ENCODE measurements at places on chromosomes 5 and 9.

- no peak for DNase-seq
Observed at GRCh38 chr5:172454358-172455086, at the start of gene SH3PXD2B. Gene SH3PXD2B, minus strand, starts transcription at chr5:172454525. Its CDS starts 173 bp downstream, at chr5:172454352.

- DNase-seq = no peak
Observed at GRCh38 chr9:125180876-125181275, 8.7 kb downstream of the PPP6C start.

- no peak for DNase-seq
Observed at GRCh38 chr9:12697719-12698118, 4.5 kb downstream of the TYRP1 start.

DNA sequence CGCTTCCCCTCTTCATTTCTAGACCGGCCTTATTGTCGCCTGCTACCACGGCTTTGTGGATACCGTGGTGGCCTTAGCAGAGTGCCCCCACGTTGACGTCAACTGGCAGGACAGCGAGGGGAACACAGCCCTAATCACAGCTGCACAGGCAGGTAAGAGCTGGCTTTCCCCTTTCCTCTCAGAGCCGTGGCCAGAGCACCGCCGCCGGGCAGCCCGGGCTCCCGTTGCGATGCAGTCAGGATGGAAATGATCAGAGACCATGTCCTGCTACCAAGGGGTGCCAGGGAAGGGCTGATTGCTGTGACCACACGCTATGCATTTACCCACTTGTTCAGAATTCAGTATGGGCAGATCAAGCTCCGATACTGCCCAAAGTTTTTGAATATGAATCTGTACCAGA lies 54.4 kb downstream of the ANKRD33B start:
- DNase-seq = no peak

GRCh38 chr5:111364992-111365391 lies 140.8 kb downstream of the CAMK4 start:
- peak; percentile 3 for DNase-seq

- no peak for DNase-seq
Observed at GRCh38 chr9:27183131-27183530, 74.1 kb downstream of the TEK start.

GRCh38 chr9:32258482-32258881 lies 126.0 kb upstream of the ACO1 start:
- DNase-seq = no peak

- DNase-seq = no peak
Observed at GRCh38 chr9:71145179-71145578, 23.8 kb upstream of the TRPM3 start.

DNA sequence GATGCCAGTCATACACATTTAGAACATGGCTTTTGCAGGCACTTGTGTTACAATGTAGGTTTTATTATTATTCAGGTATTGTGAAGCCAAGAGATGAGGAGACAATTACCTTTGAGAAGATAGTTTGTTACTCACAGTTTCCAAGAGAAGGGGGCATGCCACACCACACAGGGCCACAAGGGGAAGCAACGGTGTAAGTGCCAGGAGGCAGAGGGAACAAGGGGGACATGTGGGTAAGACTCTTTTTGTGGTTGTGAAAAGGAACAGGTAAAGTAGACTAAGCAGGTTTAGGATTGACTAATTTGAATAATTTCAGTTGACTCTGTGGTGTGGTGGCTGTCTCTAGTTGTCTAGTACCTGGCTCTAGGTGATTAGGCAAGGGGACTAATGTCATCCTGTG lies 191.2 kb downstream of the TRPM6 start:
- DNase-seq = no peak

DNA sequence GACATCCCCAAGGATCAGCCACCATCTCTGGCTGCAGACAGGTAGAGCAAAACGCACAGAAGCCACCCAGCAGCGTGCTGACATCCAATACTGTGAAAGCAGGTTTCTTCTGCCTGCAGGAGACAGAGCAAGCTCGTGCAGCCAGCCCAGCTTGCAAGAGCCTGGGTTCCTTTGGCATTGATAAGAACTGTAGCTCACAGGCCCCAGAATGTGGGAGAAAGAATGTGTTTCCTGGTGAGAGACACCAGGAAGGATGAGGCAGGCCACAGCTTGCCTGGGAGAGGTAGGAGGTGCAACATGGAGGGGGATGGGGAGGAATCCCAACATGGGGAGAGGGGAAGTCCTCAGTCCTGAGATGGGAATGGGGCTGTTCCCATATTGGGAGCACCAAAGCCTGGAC lies 34.0 kb upstream of the ARAP3 start:
- no peak for DNase-seq

DNA sequence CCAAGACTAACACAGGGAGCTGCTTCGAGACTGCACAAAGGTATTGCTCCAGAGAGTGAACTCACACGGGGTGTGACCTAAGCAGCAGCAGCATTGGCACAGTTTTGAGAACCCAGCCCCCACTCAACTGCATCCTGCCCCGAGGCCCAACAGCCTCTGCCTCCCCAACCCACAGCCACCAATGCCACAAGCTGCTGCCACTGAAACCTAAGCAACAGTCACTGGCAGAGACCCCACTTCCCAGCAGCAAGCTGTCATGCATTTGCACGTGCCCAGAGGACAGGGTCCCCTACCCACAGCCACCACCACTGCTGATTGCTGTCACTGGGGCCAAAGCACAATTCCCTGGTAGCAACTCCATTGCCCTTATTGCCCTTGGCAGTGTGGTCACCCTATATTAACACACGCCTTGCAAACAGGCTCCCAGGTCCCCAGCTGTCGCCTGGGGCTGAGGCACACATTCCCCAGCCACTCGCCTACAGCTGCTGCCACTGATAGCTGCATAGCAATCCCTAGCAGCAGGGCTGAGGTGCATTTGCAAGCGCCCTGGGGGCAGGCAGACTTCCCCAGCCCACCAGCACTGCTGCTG lies 141.0 kb downstream of the AGTPBP1 start:
- no peak for DNase-seq

- no peak for DNase-seq
Observed at GRCh38 chr5:63961598-63962161, 565 bp downstream of the HTR1A start.

DNA sequence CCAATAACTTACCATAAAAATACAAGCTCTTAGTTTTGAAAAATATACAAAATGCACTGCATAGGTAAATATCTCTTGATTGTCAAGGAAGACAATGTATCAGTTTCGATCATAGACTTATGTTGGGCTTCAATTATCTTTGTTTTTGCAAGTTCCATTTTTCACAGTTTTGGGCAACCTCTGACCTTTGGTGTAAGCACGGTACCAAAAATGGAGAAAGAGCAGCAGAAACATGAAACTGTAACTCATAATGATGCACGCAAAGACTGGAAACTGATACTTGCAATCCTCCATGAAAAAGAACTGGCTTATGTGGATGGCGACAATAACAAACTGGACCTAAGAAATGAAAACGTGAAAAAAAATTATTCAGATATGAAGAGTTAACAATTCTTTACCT lies 54.5 kb upstream of the DEPDC1B start:
- no peak for DNase-seq

- no peak for DNase-seq
Observed at GRCh38 chr9:93143830-93144530, 9.9 kb upstream of the NINJ1 start.

DNA sequence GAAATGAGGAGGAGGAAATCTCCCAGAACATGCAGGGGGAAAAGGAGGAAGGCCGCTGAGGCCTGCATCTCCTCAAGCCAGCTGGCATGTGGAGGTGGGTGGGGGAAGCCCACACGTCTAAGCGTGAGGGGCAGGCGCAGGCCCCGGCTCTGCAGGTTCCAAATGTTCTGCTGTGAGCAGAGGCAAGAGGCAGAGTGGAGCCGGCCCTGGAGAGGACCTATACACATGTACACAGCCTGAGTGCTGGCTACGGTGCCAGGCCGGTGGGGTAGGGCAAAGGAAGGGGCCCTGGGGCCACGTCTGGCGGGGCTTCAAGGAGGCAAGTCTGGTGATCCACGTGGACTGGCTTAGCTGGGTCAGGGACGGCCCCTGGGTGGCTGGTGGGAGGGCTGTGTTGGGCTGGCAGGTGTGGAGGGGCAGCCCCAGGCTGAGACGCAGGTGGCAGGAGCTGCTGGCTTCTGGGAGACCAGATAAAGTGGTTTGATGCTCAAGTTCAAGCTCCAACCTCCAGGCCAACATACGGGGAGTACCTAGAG lies 26.4 kb downstream of the LPCAT1 start:
- DNase-seq = no peak

DNA sequence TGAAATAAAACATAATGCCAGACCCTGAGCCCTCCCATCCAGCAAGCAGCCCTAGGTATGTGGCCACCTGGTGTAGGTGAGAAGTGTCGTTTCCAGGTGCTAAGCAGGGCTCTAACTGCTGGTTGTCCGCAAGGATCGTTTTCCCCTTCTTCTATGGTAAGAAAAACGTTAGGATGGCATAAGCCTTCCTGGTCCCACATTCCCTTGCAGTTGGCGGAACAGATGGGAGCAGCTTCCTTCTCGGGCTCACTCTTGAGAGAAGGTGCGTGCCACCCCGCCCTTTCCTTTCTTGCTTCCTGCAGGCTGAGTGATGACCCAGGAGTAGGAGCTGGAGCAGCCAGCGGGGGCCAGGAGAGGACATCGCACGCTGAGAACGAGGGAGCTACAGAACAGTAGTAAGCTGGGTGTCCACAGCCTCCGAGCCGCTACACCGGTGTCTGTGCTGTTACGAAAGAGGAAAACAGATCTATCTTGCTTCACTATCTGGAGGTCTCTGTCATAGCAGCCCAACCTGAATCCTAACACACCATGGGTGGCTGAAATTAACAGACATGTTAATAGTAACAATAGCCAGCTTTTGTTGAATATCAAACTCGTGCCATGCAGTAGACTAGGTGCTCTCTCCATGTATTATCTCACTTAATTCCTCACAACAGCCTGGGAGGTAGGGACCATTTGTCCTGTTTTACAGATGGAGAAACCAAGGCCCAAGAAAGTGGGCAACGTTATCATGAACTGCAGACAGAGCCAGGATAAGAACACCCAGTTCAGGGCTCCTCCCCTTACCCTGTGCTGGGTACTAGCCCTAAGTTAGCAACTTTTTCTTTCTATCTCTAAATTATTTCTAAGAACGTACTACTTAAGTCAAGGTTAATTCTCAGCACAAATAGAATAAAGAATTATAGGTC lies 139.8 kb downstream of the COL23A1 start:
- no peak for DNase-seq

GRCh38 chr5:138809391-138809790 lies 56.2 kb downstream of the CTNNA1 start:
- peak; percentile 34 for DNase-seq

DNA sequence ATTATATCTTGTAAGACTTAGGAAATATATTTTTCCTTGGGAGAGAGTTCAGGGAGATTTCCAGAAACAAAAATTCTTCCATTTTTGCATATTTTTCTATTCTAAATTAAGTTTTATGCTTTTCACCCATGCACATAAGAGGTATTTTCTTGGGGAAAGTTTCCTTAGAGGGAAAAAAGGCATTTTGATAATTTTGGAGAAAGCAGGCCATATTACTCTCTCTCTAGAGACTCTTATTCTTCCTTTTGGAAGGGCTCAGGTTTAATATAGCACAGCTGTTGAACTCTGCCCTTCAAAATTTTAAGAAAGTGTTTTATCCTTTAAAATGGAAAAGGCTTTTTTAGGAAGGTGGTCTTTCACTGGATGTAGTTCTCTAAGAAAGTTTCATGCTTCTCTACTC lies 8.0 kb downstream of the NDUFS4 start:
- DNase-seq = no peak

GRCh38 chr5:111453747-111454146 lies 58.6 kb downstream of the STARD4 start:
- peak; percentile 66 for DNase-seq

DNA sequence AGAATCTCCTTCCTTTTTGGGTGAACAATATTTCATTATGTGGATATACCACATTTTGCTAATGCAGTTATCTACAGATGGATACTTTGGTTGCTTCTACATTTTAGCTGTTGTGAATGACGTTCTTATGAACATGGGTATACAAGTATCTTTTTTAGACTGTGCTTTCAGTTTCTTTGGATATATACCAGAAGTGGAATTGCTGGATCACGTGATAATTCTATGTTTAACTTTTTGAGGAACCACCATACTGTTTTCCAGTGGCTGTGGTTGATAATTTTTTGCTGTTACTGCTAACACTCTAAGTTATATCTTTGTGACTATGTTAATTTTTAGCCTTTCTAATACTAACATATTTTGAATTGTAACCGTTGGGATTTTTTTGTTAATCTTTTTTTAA lies 12.5 kb downstream of the WDR70 start:
- no peak for DNase-seq

DNA sequence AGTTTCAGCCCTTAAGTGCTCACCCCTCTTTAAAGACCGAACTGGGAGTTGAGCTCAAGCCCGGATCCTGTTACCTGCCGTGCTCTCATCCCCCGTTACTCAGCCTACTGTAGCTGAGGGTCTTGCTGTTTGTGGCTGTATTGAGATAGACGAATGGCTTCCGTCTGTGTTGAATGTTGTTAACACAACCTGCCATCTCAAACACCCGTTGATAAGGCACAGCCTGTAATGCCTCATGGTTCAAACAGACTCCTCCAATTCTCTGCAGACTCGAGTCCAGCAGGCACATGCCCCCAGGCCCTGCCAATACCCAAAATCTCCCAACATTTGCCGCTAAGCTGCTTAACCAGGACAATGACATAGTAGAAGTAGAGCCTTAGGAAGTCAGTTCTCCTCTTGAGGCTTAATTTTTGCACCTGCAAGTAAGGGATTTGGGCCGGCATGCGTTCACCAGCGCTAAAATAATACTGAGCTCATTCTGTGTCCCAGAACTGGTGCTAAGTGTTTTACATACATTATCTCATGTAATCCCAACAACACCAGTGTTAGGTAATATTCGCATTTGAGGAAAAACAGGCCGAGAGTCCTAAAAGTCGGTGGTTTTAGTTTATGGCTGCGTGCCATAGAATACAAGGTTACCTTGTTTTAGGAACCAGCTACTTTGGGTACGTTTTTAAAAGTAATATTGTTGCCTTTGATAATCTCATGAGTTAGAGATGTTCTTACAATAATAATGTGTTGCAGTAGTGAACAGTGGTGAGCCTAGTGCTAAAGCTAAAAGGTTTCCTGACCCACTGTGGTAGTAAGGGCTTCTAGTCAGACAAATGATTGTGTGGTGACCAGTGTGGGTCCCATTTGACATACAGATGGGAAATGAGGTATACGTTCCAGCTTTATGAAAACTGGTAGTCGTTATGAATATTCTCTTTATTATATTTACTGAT lies 1.5 kb upstream of the RFX3 start:
- DNase-seq = no peak
